Fibroblast of skin of scalp (primary cell): ENCODE measurements at places on chromosomes 12 and 14.

DNA sequence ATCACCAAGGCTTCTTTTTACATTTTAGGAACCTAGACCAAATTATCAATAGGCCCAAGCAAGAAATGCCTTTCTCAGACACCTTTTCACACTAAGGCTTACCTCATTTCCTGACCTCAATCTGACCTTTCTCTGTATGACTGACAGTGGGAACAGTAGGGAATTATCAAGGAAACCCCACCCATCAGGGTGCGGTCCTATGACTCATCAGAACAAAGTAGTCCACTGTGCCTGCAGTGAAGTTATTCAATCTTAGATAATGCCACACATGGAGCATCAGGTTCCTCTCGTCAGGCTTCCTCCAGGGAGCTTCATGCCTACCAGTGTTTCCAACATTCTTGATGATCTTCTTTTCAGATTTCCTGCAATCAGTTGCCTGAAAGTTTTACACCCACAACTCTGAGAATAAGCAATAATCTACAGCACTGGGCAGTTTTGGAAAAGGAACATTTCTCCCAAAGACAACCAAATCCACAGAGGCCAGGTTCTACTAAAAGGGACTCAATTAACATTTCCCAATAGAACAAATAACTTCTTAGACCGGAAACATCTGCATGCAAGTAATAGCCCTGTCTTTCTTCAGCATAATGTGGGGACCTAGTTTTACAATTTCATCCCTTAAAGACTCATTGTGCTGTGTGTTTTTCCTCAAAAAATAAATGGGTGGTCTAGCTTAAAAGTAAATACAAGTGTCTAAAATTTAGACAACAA is 35.9 kb upstream of the TMTC2 start:
- no peak for DNase-seq

GRCh38 chr14:91420686-91421085 is 3.1 kb upstream of the CCDC88C start:
- peak; percentile 27 for DNase-seq

- no peak for DNase-seq
Measured at GRCh38 chr14:28161040-28161439, 605.5 kb upstream of the FOXG1 start.

GRCh38 chr14:61489512-61489911 is 168.1 kb downstream of the PRKCH start:
- DNase-seq, result no peak

- peak; percentile 55 for DNase-seq
Measured at GRCh38 chr12:127162902-127163301, 1104.1 kb upstream of the TMEM132C start.

DNA sequence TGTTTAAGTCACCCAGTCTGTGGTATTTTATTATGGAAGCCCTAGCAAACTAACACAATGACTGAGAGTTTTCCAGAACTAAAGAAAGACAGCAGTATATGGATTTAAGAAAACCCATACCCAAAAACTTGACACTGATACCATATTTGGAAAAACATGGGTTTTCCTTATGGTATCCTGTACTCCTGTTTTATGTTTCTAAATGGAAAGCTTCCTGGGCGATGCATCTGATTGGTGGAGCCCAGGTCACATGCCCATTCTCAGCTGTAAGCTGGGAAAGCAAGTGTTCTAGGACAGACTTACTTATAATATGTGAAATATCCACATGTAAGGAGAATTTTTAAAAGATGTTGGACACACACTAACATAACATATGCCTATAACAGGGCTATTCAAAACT is 4.5 kb upstream of the RNASE4 start:
- DNase-seq, result peak; percentile 58

GRCh38 chr14:99660794-99661193 is 15.9 kb downstream of the HHIPL1 start:
- peak; percentile 81 for DNase-seq

DNA sequence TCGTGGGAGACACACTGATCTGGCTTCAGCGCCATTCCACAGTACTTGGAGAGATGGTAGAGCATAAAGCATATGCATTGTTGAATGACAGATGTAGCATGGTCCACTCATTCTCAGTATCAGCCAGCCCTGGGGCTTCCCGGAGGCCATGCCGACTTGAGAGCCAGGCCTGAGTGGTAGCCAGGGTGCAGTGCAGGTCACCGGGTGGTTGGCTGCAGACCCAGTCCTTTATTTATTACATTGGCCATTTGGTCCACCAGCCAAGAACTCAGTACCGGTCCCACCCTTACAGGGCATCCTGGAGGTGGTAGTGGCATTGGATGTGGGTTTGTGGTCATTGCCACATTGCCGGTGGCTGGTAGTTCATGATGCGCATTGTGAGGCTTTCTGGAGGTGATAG is 121.6 kb upstream of the RTL1 start:
- no peak for DNase-seq

DNA sequence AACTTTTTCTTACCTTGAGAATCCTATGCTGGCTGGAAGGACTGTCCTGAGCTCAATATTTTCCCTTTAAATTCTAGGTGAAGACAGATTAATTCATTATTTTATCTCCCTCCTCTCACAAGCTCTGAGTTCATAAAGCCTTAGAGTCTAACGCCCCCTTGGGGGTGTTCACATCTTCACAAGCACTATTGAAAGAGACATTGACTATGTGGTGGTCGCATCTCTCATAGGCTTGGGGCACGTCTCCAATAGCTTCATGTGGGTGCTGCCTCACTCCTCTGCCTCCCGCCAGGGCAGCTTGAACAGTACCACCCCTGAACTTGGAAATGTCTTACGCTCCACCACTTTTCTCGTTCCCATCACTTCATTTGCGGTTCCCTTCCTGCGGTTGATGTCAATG is 106.2 kb downstream of the UNC79 start:
- DNase-seq, result no peak

GRCh38 chr12:64797156-64797555 is 27.3 kb upstream of the TBC1D30 start:
- DNase-seq, result no peak

DNA sequence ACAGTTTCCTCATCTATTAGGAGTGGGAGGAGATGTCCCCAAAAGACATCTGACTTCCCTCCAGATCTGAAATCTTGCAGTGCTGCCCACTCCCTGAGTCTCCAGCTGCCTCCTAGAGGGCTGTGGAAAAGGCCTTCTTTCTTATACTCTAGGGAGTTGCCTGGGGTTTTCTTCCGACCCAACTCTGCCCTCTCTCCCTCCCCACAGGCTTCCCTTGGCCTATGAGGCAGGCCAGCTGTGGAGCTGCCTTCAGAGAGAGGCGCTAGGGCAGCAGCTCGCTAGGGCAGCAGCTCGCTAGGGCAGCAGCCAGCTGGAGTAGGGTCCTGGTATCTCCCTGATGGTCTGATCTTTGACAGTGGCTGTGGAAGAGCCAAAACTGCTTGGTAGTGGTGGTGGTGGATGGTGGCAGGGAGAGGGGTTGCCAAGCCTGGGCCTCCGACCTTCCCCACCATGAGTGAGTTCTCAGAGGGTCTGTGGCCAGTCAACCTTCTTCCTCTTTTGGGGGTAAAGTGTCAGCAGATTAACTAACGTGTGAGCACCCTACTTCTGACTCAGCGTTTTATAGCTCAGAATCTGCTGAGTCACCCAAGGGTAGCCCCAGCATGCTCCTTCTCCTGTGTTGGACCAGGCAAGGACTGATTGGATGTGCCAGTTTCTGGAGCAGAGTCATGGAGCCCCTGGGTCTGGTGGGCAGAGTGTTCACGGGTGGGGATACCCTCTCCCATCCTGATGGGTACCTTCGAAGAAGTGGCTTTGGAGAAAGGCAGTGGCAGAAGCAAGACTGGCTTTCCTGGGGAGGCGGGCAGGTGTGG is 2.3 kb downstream of the SLC48A1 start:
- no peak for DNase-seq

DNA sequence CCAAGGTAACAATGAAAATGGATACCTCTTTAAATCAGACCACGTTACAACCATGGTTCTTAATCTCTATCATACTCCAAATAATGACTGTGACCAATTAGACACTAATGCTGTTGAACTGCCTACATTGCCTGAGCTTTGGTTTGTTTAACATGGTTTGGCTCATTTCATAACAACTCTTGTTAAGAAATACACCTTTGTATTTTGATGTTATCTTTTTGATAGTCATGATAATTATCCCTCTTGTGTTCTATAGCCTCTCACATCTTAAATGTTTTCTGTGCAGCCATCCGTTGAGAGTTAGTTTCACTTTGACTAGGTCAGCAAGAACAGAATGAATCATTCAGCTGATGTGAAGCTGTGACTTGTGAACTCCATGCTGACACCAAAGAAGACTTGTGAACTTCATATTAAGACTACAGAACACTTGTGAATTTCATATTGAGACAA is 75.5 kb upstream of the RERGL start:
- DNase-seq, result peak; percentile 54

- DNase-seq, result no peak
Measured at GRCh38 chr14:89811954-89812575, 142.5 kb downstream of the EFCAB11 start.

DNA sequence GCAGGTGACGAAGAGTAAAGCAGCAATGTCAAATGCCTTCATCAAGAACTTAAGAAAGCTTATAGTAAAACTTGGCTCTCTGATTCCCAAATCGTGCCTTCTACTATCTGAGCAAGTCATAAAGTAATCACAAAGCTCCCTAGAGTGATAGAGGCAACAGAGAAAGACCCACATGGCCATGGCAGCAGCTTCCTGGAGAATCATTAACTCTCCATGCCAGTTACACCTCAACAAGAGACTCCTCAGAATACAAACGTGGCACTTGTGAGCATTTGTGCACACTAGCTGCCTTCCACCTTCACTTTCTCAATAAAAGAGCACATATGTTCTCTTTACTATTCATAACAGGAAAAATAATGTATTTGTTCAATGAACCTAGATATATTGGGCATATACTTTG is 48.0 kb downstream of the PLCZ1 start:
- no peak for DNase-seq

DNA sequence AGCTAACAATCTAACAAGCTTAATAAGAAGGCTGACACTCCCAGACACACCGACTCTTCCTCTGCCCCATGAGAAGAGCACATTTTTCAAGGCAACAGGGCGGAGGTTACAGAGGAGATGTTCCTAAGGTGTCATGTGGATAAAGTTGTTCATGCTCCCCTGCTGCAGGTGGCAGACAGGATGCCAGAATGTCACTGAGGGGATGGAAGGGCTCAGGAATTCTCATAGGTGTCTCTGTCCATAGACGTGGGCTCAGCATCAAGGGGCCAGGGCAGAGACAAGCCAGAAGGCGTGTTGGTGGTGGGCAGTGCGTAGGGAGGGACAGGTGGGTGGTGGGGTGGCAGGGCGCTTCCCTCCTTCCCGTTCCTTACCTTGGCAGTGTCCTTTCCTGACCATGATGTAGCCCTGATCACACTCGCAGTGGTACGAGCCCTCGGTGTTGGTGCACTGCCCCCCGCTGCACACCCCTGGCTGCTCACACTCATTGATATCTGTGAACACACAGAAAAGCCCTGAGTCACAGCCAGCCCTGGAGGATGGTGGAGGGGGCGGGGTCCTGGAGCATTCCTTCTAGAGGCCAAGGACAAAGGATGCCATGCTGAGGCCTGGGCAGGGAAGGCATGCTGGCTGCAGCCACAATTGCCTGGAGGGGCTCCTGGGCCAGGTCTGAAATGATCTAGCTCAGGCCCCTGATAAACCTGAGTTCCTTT is 23.0 kb downstream of the ISCA2 start:
- peak; percentile 55 for DNase-seq

GRCh38 chr12:131944601-131945251 is 5.0 kb upstream of the EP400 start:
- no peak for DNase-seq

- peak; percentile 6 for DNase-seq
Measured at GRCh38 chr12:62331306-62331705, 71.1 kb downstream of the USP15 start.
